ENCODE measurements at places on chromosomes 5 and 9.

DNA sequence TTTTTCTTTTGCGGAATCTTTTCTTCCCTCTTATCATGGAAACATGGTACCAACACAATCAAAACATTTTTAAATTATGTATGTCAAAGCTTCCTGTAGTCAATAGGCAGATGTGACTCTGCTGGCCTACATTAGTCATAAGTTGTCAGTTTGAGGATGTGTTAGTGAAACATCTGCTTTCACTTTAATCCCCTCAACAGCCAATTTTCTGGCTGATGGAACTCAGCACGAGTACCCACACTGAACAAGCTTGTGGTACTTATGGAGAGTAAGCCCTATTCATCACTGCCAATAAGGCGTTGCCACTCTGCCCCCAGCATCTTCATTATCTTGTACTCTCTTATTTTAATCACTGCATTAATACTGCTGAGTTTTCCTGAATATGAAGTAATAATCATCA is 1034.4 kb downstream of the CDH9 start:
- H3K27ac ChIP-seq = no peak overlapping the region
- no peaks in the 10 kb centered on the region for H3K27me3 ChIP-seq
- no peak for ATAC-seq
- no peak overlapping the region for H3K4me3 ChIP-seq

- no peaks in the 10 kb centered on the region for H3K4me1 ChIP-seq
- H3K36me3 ChIP-seq = no peaks in the 10 kb centered on the region
- no peak overlapping the region for H3K27ac ChIP-seq
- peak; percentile 64 for ATAC-seq
- no peak overlapping the region for H3K4me3 ChIP-seq
Observed at GRCh38 chr5:17185773-17186172, 31.7 kb upstream of the BASP1 start.

DNA sequence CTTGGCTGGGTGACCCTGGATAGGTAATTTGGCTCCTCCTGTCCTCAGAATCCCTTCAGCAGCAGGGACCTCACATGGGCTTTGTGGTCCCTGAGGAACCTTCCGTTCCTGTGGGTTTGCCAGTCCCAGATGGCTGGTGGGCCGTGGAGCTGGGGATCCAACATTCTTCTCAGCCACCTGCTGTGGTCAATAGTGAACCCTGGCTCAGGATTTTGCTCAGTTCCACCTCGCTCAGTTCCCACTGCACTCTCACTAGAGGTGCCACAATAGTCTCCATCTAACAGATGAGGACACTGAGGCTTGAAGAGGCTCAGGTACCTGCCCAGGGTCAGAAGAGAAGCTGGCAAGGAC is 17.1 kb upstream of the SPOUT1 start:
- H3K36me3 ChIP-seq = no peaks in the 10 kb centered on the region
- no peak overlapping the region for H3K27ac ChIP-seq
- no peak overlapping the region for H3K4me3 ChIP-seq
- ATAC-seq = no peak
- H3K4me1 ChIP-seq = no peaks in the 10 kb centered on the region

- no peak overlapping the region for H3K27ac ChIP-seq
- no peaks in the 10 kb centered on the region for H3K4me1 ChIP-seq
- no peak for ATAC-seq
Observed at GRCh38 chr5:19626211-19626610, 361.8 kb downstream of the CDH18 start.

GRCh38 chr5:135714126-135714894 is 120.2 kb upstream of the SLC25A48 start:
- no peak overlapping the region for H3K27ac ChIP-seq
- peaks cover 9% of the 10 kb centered on the region for H3K27me3 ChIP-seq
- H3K4me1 ChIP-seq = no peaks in the 10 kb centered on the region
- ATAC-seq = no peak

DNA sequence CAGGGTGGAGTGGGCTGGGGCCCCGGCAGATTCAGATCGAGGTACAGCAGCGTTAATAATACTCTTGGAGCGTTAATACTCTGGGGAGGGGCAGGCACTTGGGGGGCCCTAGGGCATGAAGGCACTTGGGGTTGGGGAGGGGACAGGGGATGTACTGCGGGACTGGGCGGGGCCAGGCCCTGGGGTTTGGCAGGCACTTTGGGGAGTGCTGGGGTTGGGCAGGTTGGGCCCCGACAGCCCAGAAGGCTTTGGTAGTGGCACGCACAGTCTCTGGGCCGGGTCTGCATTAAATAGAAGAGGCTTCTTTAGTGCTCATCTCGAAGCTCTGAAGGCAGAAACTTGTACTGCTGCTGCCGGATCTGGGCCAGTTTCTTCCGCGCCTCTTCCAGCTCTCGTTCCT is 7.8 kb upstream of the TPM2 start:
- H3K4me1 ChIP-seq = peaks cover 4% of the 10 kb centered on the region
- peaks cover 67% of the 10 kb centered on the region for H3K36me3 ChIP-seq
- no peak overlapping the region for H3K4me3 ChIP-seq
- no peaks in the 10 kb centered on the region for H3K27me3 ChIP-seq

DNA sequence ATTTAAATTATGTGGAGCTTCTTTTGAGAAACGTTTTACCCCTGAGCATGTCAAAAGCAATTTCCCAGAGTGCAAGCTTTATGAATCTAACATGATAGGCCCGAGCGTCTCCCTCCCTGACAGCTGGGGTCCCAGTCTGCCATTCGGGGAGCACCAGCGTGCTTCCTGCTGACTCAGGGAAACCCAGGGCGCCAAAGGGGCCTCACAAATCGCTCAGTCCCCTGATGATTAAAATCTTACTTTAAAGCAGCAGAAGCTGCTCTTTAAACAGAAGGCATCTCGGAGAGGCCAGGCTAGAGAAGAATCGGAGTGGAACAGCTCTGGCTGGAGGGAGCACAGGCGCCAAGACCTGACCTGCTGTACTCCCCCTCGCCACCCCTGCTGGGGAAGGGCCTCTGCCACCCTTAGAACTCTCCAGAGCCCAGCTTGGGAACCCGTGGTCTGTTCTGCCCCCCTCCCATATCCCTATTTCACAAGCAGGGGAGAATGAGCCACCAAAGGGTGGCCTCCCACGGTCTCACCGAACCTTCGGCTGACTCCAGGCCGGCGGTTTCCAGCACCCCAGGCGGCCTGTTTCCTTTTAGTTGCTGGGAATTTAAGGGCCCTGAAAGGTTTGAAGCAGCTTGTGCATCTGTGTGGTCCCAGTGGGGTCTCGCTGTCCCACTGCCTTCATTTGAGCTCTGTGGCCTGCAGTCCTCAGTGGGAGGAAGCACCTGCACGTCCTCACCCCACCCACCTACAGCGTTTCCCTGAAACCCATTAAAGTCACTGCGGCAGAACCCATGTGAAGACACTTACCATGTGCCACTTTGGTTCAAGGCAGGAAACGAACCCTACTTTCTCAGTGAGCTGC is 147.6 kb downstream of the COL23A1 start:
- no peak overlapping the region for H3K4me3 ChIP-seq
- no peak for ATAC-seq
- H3K4me1 ChIP-seq = no peaks in the 10 kb centered on the region
- H3K27me3 ChIP-seq = no peaks in the 10 kb centered on the region
- no peaks in the 10 kb centered on the region for H3K36me3 ChIP-seq

DNA sequence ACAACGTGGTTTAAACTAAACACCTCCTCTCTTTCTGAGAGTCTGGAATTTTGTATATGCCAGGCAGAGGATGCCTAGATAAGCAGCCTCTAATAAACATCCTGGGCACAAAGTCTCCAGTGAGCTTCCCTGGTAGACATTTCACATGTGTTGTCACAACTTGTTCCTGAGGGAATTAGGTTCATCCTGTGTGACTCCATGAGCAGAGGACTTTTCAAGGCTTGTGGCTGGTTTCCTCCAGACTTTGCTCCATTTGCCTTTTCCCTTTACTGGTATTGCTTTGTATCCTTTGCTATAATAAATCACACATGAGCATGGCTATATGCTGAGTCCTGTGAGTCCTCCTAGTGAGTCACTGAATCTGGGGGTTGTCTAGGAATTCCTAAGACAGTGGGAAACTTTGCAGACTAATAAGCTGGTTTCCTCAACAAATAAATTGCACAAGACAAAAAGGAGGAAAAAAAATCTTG is 77.4 kb downstream of the NR2F1-AS1 start:
- H3K27me3 ChIP-seq = no peaks in the 10 kb centered on the region
- no peak overlapping the region for H3K27ac ChIP-seq
- no peak for ATAC-seq
- no peak overlapping the region for H3K4me3 ChIP-seq
- no peaks in the 10 kb centered on the region for H3K4me1 ChIP-seq

GRCh38 chr5:105677291-105677690 is 1993.4 kb downstream of the EFNA5 start:
- H3K36me3 ChIP-seq = no peaks in the 10 kb centered on the region
- no peaks in the 10 kb centered on the region for H3K4me1 ChIP-seq
- no peak overlapping the region for H3K4me3 ChIP-seq
- ATAC-seq = no peak
- H3K27me3 ChIP-seq = no peaks in the 10 kb centered on the region
- H3K27ac ChIP-seq = no peak overlapping the region

DNA sequence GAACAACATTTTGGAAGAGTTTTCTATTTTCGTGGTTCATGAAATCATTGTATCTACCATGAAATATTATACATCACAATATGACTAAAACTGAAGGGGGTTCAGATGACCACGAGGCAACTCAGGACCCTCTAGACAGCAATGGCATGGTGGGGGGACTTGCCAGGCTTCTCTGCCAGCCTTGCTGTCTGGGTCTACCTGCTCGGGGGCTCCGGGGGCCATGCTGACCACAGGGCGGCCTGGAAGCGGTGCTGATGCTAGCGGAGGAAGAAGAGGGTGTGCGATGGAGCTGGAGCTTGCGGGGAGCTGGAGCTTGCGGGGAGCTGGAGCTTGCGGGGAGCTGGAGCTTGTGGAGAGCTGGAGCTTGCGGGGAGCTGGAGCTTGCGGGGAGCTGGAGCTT is 89.2 kb upstream of the IRX4 start:
- H3K36me3 ChIP-seq = no peaks in the 10 kb centered on the region
- no peaks in the 10 kb centered on the region for H3K27me3 ChIP-seq
- no peak for ATAC-seq
- no peak overlapping the region for H3K27ac ChIP-seq
- H3K4me1 ChIP-seq = no peaks in the 10 kb centered on the region

GRCh38 chr5:55384072-55384471 is 76.3 kb downstream of the MTREX start:
- no peak overlapping the region for H3K27ac ChIP-seq
- H3K27me3 ChIP-seq = no peaks in the 10 kb centered on the region
- H3K4me3 ChIP-seq = no peak overlapping the region
- H3K36me3 ChIP-seq = no peaks in the 10 kb centered on the region
- H3K4me1 ChIP-seq = no peaks in the 10 kb centered on the region

DNA sequence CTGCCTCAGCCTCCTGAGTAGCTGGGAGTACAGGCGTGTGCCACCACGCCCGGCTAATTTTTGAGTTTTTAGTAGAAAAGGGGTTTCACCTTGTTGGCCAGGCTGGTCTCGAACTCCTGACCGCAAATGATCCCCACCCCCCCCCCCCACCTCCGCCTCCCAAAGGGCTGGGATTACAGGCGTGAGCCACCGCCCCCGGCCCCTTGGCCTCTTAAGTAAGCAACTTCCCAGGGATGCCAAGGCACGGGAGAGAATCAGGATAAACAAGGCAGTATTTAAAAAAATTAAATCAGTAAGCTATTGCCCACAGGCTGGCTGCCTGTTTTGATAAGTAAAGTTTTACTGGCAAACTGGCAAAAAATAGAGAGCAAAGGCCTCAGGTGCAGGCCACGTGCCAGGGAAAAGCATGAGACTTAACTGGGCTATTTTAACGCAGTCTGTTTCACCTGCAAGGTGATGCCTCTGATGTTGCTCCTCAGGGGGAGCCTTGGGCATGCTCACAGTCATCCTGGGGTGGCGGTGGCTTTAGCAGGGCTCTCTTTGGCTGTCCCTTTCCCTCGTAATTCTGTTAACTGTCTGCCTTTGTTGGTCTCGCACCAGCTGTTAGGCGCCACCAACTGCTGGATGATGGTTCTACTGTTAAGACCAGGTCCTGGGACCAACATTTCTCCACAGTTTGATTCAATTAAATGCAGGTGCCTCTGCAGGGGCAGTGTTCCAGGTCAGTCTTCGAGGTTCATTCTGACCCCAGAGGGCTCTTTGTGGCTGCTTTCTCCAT is 19.4 kb upstream of the RNF130 start:
- ATAC-seq = no peak
- no peaks in the 10 kb centered on the region for H3K4me1 ChIP-seq
- peak overlapping the region; percentile 76 for H3K27ac ChIP-seq
- no peaks in the 10 kb centered on the region for H3K27me3 ChIP-seq
- peak overlapping the region; percentile 65 for H3K4me3 ChIP-seq
- H3K36me3 ChIP-seq = no peaks in the 10 kb centered on the region

- no peak overlapping the region for H3K27ac ChIP-seq
- H3K36me3 ChIP-seq = no peaks in the 10 kb centered on the region
- no peak for ATAC-seq
- no peak overlapping the region for H3K4me3 ChIP-seq
- no peaks in the 10 kb centered on the region for H3K27me3 ChIP-seq
Observed at GRCh38 chr5:75993183-75993582, 90.0 kb upstream of the SV2C start.

DNA sequence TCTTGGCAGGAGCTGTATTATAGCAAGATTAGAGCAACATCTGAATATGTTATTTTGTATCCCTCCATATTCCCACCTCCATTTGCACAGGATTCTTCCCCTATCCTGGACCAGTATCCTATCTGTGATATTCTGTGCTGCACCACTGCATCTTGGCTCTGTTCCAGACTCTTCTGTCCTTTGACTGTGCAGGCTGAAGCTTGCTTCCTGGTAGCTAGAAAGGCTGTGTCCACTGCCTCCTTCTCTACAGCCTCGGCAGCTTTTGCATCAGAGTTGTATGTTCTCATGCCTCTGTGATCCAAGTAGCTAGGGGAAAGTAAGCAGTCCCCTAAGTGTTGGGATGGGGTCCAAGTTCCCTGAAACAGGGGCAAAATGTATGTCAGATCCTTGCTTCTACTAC is 104.1 kb downstream of the GAS1 start:
- H3K4me3 ChIP-seq = no peak overlapping the region
- no peaks in the 10 kb centered on the region for H3K4me1 ChIP-seq
- no peaks in the 10 kb centered on the region for H3K27me3 ChIP-seq
